Stimulated activated CD4-positive, alpha-beta T cell treated with anti-CD3 and anti-CD28 coated beads, Interleukin-15, amount 100 ng/mL, for 1 hour (primary cell): ENCODE measurements at places on chromosomes 7 and 10.

DNA sequence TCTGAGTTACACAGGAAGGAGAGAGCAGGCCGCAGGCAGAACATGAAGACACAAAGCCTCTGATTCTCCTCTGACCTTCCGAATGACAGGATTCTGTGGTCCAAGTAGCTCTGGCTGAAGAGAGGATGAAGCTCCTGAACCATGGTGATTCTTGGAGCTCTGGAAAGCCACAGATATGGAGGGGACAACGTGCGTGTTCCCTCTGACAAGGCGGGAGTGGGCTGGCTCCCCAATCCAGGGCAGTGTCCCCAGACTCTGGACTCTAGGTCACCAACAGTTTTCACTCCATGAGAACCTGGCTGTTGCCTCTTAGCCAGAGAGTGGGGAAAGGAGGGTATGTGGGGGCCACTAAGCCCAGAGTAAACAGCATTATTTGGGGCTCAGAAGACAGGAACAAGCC, 7.4 kb upstream of the TRPV6 start:
- no peak for DNase-seq

DNA sequence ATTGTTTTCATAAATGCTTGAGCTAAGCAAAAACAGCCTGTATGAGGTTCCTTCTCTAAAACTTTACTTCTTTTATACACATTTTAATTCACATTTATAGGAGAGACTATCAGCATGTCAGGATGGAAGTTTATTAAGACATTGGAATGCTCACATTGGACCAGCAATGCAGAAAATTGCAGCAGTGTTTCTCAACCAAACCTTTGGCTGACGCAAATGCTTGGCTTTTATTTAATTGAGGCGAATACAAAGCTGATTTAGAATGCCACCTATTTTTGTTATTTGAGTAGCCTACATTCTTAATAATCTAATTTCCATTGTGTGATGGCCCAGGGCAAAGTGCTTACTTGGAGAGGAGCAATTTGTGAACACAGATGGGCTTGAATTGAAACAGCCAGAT, 283.2 kb downstream of the ARL4A start:
- DNase-seq, result no peak

GRCh38 chr10:68550747-68551411, 9.3 kb upstream of the TET1 start:
- no peak for DNase-seq

- DNase-seq, result no peak
Measured at GRCh38 chr7:45590679-45591057, 16.5 kb downstream of the ADCY1 start.

DNA sequence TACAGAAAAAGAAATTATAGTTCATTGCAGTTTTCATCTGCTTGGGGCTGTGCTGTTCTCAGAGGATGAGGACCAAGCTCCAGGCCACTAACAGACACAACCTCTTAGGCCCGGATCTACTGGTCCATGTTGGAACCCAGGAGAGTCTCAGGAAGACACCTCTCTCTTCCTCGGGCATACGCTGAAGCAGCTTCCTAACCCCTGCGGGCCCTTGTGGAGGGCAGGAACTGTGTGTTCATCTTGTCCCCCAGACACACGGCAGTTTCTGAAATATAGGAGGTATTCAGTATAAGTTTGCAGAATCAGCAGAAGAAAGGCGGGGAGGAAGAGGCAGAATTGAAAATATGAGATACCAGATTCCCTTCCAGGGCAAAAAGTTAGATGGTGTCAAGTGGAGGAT, 78.4 kb downstream of the EEPD1 start:
- no peak for DNase-seq

- DNase-seq, result no peak
Measured at GRCh38 chr10:77580482-77580881, 57.1 kb downstream of the KCNMA1 start.

- DNase-seq, result no peak
Measured at GRCh38 chr10:118481871-118482270, 113.6 kb downstream of the PRLHR start.

- DNase-seq, result no peak
Measured at GRCh38 chr7:30904561-30904960, 7.1 kb upstream of the AQP1 start.

- no peak for DNase-seq
Measured at GRCh38 chr10:122494173-122494820, 32.9 kb downstream of the HTRA1 start.

GRCh38 chr7:77930496-77930895, 131.9 kb downstream of the PHTF2 start:
- no peak for DNase-seq

DNA sequence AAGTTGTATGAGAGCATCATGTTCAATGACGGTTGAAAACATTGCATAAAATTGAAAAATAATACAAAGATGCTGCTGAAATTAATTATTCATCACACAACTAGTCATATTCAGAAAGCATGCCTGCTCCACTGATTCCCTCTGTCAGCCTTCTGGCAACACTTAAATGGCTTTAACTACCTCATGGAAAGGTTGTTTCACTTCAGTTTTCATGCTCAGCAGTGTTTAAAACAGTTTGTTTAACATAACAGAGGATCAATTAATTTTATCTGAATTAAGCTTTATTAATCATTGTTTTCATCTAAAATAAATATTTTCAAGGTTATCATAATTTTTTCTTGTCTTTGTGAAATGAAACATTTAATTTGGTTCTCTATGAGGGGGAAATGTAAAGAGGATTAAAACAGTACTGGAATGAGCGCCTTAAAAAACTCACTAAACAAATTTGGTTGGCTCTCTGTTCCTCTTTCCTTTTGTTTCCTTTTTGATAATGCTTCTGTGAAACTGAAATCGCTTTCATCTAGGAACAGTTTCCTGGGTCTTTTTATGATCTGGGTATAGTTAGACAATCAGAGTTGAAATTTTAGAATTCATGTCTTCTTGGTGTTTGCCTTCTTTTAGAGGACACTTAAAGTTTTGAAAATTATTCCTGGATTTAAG, 427.4 kb downstream of the SH2D4B start:
- DNase-seq, result no peak

GRCh38 chr10:119919826-119920225, 27.3 kb downstream of the SEC23IP start:
- no peak for DNase-seq

GRCh38 chr10:17256627-17257026, 28.6 kb downstream of the VIM start:
- no peak for DNase-seq

DNA sequence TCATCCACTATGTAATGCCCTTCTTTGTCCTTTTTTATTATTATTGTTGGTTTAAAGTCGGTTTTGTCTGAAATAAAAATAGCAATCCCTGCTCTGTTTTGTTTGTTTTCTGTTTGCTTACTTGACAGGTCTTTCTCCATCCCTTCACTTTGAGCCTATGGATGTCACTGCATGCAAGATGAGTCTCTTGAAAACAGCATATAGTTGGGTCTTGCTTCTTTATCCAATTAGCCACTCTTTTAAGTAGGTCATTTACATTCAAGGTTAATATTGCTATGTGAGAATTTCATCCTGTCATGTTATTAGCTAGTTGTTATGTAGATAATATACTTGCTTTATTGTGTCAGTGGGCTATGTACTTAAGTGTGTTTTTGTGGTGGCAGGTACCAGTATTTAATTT, 25.8 kb downstream of the COA1 start:
- no peak for DNase-seq

DNA sequence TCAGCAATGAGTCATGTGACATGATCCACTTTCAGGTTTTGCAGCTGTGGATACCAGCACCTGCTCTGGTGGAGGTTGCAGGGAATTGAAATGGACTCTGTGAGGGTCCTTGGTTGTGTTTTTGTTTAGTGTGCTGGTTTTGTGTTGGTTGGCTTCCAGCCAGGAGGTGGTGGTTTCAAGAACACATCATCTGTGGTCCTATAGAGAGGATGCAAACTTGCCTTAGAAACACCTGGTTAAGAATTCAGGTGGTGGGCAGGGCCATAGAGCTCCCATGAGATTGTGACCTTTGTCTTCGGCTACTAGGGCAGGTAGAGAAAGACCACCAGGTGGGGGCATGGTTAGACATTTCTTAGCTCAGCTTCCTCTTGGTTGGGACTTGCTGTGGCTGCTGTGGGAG, 59.2 kb upstream of the CYP2C9 start:
- no peak for DNase-seq

- DNase-seq, result no peak
Measured at GRCh38 chr7:40468891-40469864, 334.4 kb downstream of the SUGCT start.

GRCh38 chr7:6614953-6615722, at the start of gene ZNF853:
Gene ZNF853 (plus strand): TSS chr7:6615610. CDS start chr7:6616175, 565 bp downstream.
- no peak for DNase-seq

GRCh38 chr7:129238546-129238945, 13.7 kb downstream of the AHCYL2 start:
- no peak for DNase-seq

DNA sequence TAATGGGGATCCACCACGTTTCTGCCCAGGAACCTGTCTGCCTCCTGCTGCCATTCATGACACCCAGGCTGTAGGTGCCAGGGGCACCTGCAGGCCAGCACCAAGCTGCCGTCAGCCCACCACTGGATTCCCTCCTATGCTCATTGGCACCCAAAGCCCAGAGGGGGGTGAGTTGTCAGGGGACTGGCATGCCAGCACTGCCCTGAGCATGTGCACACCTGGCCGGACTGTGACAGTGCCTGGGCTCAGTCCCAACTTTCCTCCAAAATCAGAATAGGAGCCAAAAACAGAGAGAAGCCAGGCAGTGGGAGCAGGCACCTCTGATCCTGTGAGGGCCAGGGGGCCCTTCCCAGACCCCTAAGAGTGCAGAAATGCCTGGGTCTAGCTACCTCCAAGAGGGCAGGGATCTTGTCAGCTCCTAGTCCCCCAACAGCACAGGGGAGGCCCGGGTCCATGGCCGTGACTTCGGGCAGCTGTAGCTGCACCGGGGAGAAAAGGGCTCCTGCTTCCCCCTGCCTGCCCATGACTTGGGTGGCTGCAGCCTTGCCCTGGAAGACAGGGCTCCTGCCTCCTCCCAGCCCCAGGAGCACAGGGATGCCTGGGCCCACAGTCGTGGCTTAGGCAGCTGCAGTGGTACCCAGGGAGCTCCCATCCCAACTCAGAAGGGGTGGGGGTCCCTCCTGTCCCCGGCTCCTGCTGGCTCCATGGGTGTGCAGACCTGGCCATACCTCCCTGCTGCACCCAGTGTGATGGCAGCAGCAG, 249.8 kb upstream of the DKK1 start:
- no peak for DNase-seq

GRCh38 chr7:135790371-135790977, 41.9 kb upstream of the FAM180A start:
- DNase-seq, result no peak

DNA sequence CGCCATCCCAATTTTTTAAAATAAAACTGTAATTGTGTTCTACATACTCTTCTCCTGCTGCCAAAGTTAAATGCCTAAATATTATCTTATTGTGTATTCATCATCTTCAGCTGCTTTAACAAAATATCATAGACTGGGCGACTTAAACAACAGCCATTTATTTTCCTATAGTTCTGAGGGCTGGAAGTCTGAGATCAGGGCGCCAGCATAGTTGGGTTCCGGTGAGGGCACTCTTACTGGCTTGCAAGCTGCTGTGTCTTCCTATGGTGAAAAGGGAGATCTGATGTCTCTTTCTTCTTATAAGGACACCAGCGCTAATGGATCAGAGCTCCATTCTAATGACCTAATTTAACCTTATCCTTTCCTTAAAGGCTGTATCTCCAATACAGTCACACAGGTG, 30.4 kb downstream of the CSTF2T start:
- no peak for DNase-seq

DNA sequence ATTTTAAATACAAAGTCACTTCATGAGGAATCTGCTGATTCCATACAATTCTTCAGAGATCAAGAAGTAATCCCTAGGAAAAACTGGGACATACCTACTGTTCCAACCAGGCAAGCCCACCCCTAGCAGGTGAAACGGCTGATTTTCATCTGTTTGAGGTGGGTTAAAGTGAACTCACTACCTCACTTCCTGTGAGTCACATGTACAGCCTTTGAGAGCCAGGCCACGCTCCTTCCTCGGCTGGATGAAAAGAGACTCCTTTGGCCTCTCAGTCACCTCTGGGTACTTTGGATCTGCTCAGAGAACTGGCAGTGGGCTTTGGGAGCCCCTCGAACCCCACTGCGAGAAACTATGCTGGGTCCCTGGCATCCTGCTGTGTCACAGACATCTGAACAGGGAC, 68.2 kb downstream of the CHST15 start:
- no peak for DNase-seq
